ENCODE measurements at places on chromosomes 3 and 15.

GRCh38 chr15:76815421-76815820 lies 89.7 kb downstream of the SCAPER start:
- DNase-seq, result no peak

DNA sequence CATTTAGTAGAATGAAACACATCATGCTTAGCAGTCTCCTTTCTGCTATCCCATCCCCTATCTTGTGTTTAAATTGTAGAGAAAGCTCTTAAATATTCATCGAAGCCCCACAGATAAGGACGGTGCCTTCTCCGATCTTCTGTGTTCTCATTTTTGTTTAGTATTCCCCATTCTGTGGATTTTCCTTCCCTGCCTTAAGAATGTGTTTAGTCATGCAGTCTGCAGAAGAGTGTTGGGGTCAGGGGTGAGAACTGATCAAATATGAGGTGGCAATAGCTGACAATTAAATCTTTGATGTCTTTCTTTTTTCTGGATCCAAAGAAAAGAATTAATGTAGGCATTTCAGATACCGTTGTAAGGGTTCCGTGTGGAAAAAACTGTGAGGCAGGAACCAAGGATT lies 9.3 kb upstream of the ANKUB1 start:
- DNase-seq, result no peak

DNA sequence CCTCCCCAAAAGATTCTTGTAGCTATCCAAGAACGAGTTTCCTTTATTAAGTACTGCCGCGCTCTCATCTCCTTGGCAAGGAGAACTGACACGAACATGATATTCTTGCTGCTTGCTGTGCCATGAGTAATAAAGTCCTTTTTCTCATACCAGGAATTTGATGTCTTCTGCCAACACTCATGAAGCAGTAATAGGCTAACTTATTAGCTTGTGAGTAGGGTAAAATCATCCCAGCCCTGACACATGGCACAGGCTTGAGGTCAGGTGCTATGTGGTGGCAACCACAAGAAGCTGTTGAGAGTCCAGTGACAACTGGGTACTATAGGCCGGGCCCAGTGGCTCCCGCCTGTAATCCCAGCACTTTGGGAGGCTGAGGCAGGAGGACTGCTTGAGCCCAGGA lies 22.7 kb upstream of the UBXN7 start:
- peak; percentile 21 for DNase-seq

DNA sequence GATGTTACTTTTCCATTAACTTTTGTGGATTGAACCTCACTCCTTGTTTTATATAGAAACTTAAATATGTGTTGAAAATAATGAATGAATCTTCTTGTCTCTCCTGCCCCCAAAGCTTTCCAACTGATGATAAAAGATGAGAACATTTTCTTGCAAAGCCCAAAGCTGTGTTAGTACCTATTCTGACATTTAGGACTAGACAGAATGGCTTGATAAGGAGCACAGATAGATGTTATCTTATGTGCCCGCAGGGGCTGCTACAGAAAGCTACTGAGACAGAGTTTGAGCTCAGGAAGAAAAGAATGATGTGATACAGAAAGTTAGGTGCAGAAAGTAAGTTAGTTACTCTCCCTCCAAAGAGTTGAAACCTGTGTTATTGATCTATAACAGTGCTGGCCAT lies 109.4 kb upstream of the ATP11B start:
- no peak for DNase-seq
